ENCODE measurements at places on chromosomes 11 and 22. TPM values are rescaled to one million over a fixed set of nuclear protein-coding genes. Genes with fewer than 3 reads are reported as not detected.

LRP5 gene
- total RNA-seq, result 64.8 TPM

A4GALT gene
- 8.6 TPM for total RNA-seq

DNA sequence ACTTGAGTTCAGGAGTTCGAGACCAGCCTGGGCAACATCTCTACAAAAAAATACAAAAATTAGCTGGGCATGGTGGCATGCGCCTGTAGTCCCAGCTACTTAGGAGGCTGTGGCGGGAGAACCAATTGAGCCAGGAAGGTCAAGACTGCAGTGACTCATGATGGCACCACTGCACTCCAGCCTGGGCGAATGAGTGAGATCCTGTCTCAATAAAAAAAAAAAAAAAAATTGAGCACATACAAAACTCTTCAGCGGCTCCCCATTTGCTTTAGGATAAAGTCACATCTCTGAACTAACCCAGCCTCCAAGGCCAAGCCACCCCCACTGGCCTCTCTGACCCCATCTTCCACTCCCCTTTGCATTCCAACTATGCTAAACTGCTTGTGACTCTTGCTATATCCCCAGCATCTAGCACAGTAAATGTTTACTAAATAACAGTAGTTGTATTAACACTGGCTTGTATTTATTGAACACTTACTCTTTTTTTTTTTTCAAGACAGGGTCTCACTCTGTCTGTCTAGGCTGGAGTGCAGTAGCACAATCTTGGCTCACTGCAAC, 28.9 kb downstream of the CREB3L1 start:
- DNase-seq, result no peak

DNA sequence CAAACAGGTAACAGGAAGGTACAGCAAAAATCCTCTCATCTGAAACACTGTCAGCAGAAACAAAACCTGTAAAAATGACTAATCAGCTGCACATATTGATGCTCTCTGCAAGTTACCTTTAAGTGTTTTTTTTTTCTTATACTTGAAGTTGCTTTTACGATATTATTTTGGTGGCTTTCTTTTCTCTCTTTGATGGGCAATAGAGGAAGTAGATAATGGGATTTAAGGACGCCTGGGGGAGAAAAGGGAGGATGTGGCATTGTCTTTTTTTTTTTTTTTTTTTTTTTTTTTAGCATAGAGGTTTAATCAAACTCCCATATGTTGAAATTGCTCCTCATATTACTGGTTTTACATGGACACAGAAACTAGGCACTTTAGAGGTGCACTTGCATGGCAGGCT, 11.4 kb upstream of the ADSL start:
- DNase-seq, result no peak

GRCh38 chr22:27507111-27507611, 294.4 kb downstream of the MN1 start:
- no peak for DNase-seq

GRCh38 chr11:34637303-34637702, 16.4 kb downstream of the EHF start:
- no peak for DNase-seq

DNA sequence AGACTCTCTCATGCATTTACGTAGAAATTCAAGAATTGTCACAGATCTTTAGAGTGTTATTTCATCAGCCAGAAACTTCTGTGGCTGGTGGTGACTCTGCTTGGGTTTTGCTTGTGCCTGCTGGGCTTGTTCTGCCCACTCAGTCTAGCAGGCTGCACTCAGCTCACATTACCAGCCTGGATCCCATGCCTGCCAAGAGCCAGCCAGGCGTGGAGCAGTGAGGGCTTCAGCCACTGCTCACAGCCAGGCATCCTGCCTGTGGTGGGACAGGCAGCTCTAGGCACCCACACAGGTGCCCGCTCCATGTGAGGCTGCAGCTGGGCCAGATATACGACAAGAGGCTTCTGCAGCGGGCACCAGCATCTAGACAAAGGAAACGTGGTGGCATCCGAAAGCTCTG, 1213.3 kb upstream of the RAG2 start:
- DNase-seq, result no peak

All from Calu3 (cell line).